ENCODE measurements at places on chromosomes 5 and 9.

GRCh38 chr9:136725612-136726011 lies 13.2 kb downstream of the DIPK1B start:
- no peak for DNase-seq

DNA sequence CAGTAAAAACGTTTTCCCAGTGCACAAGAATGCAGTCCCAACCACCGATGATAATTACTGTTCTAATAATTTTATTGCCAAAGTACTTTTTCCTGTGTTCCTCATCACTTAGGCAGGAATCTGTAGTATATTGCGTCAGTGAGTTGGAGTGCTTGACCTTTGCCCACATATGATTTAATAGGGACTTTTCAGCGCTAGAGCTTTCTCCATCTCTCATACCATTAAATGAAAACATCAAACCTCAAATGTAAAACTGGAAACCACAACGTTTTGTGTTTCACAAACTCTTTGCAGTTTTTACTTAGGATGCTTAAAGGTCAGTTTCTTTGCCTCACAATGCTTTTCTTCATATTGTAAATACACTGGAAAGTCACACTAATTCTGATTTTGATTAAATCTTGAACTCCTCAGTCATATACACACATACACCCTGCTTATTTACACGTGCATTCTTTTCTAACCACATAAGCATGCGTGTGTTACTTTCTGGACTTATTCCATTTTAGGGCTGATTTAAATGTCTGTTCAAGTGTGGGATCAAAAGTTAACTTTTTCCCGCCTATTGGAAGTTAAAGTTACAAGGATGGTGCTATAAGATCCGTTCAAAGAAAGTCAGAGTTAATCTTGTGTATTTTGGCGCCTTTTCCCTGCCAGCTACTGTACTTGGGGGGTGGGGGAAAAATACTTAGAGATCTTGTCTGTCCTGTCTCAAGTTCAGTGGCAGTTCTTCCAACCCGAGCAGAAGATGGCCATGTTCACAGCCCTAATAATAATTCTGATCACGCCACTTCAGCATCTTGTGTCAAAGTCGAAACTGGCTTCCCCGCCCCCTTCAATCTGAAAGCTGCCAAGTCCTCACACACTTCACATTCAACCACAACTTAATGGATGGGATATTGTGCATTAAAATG lies 6.6 kb upstream of the NFIB start:
- DNase-seq, result peak; percentile 55

GRCh38 chr9:106532306-106533015 lies 330.5 kb upstream of the ZNF462 start:
- no peak for DNase-seq

DNA sequence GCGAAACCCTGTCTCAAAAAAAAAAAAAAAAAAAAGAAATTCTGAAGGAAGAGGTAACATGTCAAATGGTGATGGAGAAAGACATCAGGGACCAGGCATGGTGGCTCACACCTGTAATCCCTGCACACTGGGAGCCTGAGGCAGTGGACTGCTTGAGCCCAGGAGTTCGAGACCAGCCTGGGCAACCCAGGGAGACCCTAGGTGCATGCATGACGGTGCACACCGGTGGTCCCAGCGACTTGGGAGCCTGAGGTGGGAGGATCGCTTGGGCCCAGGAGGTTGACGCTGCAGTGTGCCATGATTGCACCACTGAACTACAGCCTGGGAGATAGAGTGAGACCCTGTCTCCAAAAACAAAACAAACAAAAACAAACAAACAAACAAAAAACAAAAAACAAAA lies 1.8 kb downstream of the ISCA1 start:
- DNase-seq, result no peak

DNA sequence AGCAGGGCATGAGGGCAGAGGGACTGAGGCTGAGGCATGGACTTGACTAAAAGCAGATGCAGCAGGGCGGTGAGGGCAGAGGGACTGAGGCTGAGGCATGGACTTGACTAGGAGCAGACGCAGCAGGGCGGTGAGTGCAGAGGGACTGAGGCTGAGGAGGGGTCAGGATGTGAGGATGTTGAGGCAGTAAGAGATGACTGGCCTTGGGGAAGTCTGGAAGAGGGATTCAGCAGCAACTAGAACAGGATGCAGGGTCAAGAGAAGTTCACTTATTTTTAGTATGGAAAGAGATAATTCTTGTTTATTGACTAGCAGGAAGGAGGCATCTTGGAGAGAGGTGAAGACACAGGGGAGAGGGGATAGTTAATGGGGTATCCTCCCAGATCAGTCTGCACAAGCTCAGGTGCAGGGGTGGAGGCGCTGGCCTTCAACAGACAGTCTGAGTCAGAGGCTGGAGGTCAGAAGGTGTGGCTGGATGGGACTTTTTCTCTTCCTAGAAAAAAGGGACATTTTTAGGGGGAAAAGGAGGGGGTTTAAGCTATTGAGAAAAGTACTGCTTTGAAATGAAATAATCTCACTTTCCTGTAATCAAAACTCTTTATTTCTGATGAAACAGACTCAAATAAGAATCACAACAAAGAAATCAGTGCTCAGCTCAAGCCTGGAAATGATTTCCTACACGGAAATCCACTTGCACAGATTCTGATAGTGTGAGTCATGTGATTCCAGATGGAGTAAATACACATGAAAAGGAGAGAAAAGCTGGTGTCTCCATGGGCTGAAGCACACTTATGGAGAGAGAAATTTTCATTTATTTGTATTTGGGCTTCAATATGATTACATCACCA lies 130.9 kb downstream of the PALM2AKAP2 start:
- DNase-seq, result no peak

GRCh38 chr9:89933578-89933977 lies 328.8 kb downstream of the GADD45G start:
- DNase-seq, result no peak

DNA sequence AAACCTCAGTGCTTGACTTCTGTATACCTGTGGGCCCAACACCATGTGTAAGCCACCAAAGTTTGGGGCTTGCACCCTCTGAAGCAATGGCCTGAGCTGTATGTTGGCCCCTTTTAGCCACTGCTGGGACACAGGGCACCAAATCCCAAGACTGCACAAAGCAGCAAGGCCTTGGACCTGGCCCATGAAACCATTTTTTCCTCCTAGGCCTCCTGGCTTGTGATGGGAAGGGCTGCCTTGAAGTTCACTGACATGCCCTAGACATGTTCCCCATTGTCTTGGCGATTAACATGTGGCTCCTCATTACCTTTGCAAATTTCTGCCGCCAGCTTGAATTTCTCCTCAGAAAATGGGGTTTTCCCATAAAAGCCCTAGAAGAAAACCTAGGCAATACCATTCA lies 345.5 kb downstream of the MLLT3 start:
- no peak for DNase-seq

- no peak for DNase-seq
Measured at GRCh38 chr5:125798307-125798706, 624.9 kb upstream of the GRAMD2B start.

DNA sequence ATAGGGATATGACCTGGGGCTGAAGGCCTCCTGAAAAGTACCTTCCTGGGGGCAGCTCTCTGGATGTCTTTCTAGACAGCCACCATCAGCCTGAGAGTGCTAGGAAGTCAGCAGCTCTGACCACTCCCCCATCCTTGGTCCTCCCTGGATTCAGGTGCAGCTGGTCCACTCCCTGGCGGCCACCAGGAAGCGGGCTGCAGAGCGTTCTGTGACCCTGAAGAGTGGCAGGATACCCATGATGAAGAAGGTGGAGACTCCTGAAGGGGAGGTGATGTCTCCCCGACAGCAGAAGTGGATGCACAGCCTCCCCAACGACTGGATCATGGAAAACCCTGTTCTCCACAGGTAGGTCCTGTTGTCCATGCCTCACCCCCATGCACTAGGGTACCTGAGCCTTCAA lies 1.8 kb downstream of the CCDC180 start:
- DNase-seq, result no peak

DNA sequence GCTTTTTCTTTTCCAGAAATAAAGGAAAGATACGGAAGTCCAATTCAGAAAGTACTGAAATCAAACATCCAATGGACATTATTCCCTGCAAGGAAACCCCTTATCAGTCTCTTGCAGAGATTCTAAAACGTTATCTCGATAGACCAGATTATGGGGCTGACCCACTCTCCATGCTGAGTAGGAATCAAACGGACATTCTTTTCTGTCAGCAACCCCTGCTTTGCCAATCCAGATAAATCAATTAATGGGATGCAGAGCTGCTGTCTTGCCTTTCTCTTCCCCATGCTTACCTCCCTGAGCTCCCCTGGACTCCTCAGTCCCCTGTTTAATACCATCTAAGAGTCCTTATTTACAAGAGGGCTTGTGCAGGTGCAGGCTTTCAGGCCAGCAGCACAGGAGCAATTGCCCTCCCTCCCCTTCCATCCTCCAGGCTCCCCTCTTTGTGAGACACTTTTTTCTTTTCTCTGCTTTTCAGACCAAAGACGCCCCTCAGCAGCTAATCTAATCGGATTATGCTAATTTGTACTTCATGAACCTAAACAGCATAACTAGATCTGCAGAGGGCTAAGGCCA lies 14.2 kb downstream of the TAL2 start:
- DNase-seq, result no peak

GRCh38 chr5:18967637-18968036 lies 1020.4 kb downstream of the CDH18 start:
- no peak for DNase-seq

DNA sequence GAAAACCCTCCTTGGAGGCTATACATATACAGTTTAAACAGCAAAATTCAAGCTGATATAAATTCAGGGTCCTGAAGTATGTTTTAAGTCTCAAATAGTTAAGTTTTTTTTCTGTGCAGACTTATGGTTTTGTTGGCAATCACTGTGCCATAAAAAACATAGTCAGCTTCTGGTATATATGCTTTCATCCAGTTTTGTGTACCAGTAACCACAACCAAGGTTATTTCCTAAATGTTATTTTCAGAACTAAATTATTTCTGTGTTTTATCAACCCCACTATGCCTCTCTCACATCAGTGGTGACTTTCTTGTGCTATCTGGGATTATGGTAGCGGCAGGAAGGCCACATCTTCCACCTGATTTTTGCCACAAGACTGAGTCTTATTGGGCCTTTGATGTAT lies 107.7 kb upstream of the SMARCA2 start:
- DNase-seq, result no peak

DNA sequence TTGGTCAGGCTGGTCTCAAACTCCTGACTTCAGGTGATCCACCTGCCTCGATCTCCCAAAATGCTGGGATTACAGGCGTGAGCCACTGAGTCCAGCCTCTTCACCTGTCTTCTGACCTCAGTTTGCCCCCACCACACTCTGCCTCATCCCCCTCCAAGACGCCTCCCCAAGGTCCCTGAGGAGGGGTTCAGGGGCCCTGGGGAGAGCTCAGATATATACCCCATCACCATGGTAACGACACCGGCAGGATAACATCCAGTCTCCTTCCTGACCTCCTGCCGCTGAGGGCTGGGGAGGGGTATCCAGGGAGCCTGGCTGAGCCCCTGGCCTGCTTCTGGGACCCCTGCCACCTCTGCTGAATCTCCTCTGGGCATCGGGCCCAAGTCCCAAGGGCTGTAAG lies 19.7 kb upstream of the PSD2 start:
- DNase-seq, result no peak

DNA sequence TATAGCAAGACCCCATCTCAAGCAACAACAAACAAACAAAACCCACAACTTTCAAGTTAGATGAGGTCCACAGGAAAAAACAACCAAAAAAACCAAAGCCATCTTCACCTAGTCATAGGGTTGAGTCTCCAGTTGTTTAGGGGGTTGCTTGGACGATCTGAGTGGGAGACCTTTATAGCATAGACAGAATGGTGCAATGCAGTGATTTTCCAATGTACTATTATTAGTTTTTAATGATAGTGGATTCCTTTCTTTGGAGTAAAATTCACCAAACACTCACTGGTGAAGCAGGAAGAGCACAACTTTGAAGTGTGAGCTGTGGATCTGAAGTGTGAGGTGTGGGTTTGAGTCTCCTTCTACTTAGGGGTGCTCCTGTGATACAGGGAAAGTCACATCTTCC lies 67.0 kb upstream of the KLF9 start:
- DNase-seq, result no peak

DNA sequence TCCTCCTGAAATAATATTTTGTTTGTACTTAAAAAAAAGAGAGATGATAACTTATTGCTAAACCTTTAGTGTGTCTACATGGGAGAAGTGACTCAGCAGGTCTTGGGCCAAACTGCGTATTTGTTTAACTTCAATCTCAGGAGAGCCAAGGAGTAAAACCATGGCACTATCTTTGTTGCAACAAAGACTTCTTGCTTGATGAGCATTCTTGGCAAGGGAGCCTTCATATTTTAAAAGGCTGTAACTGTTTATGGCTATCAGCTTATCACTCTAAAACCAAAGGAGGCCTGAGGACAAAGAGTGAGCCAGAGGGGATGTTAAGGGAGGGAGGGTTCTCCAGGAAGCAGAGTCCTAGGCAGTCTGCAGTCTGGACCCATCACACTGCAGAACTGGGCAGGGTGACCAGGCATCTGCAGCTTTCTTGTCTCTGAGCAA lies 216.2 kb upstream of the S1PR3 start:
- DNase-seq, result no peak

GRCh38 chr5:108487951-108488350 lies 106.1 kb upstream of the FBXL17 start:
- DNase-seq, result no peak

- no peak for DNase-seq
Measured at GRCh38 chr9:77793849-77794248, 145.7 kb upstream of the GNA14 start.

DNA sequence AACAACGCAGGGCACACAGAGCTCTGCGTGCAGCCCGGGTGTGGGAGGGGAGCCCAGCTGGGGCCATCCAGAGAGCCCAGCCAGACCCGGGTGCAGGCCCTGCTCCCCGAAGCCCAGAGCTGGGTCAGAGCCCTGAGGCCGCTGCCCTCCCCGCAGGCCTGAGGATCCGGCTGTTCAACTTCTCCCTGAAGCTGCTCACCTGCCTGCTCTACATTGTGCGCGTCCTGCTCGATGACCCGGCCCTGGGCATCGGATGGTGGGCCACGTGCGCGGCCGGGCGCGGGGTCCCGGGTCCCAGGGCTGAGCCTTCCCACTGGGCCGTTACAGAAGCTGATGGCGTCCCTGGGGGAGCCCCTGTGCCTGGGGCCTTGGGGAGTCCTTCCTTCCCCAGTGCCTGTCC lies 48.8 kb downstream of the KCNT1 start:
- DNase-seq, result no peak

- DNase-seq, result no peak
Measured at GRCh38 chr5:150402229-150402773, 10.4 kb downstream of the CD74 start.

DNA sequence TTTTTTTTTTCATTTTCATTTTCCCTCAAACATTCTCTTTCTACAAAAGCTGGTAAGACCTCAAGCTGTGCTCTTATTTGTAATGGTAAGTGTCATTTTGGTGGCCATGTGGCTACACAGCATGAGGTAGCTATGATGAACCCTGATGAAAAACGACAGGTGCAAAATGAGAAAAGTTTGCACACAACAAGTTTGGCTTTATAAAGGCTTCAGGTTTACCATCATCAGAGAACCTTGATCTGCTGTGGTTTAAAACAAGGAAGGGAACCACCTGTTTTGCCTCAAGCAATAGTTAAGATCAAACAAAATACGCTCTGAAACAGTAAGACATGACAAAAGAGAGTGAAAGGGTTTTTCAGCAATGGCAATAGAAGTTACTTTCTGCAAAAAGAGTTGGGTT lies 1124.6 kb upstream of the ACO1 start:
- DNase-seq, result no peak
